ENCODE measurements at places on chromosomes 1 and 21. TPM values are rescaled to one million over a fixed set of nuclear protein-coding genes. Genes with fewer than 3 reads are reported as not detected.

- peak; percentile 81 for DNase-seq
Observed at GRCh38 chr1:243254233-243254926, 701 bp downstream of the CEP170 start.

GRCh38 chr21:29209696-29210095 is 79.3 kb downstream of the MAP3K7CL start:
- no peak for DNase-seq

CFAP298 gene
- total RNA-seq = 46.6 TPM

- no peak for DNase-seq
Observed at GRCh38 chr1:93631626-93632365, 49.8 kb downstream of the BCAR3 start.

OR2L8 gene
- not detected for total RNA-seq

GRCh38 chr1:39525366-39526165 is 34.1 kb downstream of the BMP8A start:
- no peak for DNase-seq

DNA sequence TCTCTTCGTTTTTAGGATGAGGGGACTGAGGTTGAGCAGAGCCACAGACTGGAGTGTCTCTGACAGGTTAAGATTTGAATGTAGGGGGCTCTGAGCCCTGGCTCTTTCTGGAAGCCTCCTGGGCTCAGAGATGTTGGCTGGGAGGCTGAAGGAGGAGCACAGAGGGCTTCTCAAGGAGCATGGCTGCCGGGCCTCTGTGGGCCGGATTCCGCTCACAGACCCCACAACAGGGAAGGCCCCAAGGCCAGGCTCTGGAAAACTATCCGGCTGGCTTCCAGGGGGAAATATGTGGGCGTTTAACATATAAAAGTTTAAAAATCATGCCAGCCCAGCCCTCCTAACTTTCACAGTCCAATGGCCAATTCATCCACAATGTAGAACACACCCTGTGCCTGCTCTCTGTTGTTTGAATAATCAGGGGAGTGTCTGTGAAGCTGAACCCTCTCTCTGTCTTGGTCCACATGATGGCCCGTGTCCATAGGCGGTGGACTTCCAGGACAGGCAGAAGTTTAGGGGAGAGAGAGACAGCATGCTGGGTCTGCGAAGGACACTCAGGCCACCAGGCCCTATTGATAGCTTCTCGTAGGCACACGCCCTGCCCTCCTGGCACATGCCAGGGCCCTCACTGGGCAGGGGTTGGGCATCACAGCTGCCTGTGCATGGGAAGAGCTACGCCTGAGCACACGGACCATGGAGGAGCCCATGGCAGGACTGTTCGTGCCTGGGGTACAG is 10.8 kb downstream of the OBSCN start:
- no peak for DNase-seq

SLC25A24 gene
- total RNA-seq = 46.0 TPM

DNA sequence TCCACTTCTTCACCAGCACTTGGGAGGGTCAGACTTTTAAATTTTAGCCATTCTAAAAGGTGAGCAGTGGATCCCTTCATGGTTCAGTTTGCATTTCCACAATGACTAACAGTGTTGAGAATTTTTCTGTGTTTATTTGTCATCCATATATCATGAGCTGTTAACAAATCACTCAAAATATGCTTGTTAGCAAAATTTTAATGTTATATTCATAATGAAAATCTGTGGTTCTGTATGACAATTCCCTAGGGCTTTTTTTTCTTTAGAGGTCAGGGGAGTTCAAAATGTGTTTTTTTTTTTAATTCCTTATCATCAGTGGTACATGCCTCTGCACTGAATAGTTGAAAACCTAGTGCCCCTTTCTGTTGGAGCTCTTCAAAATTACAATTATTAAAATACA is 682.2 kb upstream of the ADGRL2 start:
- DNase-seq = no peak

- no peak for DNase-seq
Observed at GRCh38 chr1:22216210-22216883, 73.5 kb upstream of the WNT4 start.

- no peak for DNase-seq
Observed at GRCh38 chr1:92872719-92873118, 40.9 kb downstream of the RPL5 start.

DNA sequence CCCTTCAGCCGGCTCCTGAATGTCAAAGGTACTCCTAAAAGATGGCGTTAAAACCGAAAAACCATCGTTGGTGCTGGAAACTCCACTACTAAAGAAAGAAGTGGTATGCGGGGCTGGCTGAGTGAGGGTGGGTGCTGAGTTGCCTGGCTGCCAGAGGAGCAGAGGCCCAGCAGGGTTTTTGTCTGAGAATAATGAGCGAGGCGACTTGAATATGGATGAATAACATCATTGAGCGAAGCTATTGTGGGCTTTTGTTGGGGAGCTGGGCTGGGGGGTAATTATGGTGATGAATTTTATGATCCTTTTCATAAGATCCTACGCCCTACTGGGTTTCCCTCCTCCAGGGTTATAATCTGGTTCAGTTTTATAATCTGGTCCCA is 2.0 kb downstream of the PDPN start:
- DNase-seq = peak; percentile 79
